SK-MEL-5 (cell line): ENCODE measurements at places on chromosomes 2 and 18.

GRCh38 chr2:95025406-95026319 is at the start of gene MAL:
MAL (plus strand) TSS chr2:95025708; CDS start chr2:95025793, 85 bp downstream.
- DNase-seq = no peak

GRCh38 chr2:85611705-85612587 is at the start of gene C2orf68:
C2orf68 (minus strand) TSS chr2:85612066; CDS start chr2:85611984, 82 bp downstream.
- peak; percentile 91 for DNase-seq

- DNase-seq = no peak
Observed at GRCh38 chr2:218709908-218710307, 727 bp upstream of the TTLL4 start.

DNA sequence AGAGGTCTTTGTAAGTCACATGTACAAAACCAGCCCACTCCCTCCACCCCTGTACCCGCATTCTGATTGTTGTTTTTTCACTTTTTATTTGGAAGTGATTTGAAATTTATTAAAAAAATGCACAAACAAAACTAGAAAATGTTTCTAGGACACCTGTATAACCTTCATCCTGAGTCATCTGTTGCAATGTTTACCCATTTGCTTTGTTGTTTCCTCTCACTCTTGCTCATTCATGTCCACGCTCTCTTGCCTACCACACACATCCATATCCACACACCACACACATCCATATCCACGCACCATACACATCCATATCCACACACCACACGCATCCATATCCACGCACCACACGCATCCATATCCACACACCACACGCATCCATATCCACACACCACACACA is 18.8 kb downstream of the ZNF407 start:
- DNase-seq = no peak

GRCh38 chr2:68556381-68556780 is 87.0 kb upstream of the PROKR1 start:
- no peak for DNase-seq

DNA sequence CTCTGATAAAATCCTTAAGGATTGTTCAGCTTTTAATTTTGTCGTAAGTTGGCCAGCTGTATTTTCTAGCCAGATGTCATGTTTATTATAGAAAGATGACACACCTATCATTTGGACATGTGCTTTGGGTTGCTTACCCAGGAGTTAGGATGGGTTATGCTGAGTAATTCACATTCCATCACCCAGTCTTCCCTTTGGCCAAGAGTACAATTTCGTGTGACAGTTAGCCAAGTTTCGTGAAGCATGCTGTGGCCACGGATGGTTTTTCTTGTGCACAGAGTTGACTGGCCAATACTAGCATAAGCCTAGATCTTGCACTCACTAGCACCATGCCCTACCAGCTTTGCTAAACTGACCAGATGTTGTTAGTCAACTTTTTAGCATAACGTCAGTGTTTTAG is 5.8 kb downstream of the MAPRE3 start:
- DNase-seq = no peak

DNA sequence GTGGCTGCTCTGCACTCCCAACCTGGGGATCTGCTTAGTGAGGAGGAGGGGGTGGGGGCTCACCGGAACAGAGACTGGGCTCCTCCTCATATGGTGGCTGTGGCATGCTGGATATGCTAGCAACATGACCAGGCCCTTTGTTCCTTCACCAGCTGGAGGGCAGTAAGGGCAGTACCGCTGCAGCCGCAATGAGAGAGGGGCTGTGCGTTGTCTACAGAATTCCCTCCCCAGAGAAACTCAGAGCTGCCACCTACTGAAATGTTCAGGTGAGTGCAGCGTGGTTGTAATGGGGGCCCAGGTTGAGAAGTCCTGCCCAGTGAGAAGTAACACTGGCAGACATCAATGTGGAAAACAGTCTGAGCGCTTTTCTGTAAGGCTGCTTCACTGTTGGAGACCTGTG is 1211.9 kb upstream of the NXPH2 start:
- DNase-seq = peak; percentile 40

DNA sequence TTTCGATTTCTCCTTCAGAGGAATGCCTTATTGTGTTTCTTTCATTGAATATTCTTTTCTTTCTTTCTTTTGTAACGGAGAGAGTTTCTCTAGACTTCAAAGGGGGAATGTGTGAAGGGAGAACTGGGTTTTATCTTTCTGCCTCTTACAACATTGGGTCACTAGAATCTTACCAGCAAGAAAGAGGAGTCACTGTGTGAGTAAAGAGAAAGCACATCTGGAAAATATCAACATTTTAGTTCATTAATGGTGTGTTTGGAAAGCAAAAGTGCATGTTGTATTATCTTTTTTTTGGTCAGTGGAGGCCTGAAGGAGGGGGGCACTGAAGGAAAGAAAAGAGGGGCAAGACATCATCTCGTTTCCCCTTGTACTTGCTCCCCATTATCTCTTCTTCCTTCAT is 86.6 kb upstream of the THOC1 start:
- DNase-seq = no peak

GRCh38 chr2:151040039-151040438 is 221.6 kb downstream of the RBM43 start:
- no peak for DNase-seq

GRCh38 chr2:102366406-102367112 is 11.0 kb downstream of the IL18R1 start:
- DNase-seq = no peak

DNA sequence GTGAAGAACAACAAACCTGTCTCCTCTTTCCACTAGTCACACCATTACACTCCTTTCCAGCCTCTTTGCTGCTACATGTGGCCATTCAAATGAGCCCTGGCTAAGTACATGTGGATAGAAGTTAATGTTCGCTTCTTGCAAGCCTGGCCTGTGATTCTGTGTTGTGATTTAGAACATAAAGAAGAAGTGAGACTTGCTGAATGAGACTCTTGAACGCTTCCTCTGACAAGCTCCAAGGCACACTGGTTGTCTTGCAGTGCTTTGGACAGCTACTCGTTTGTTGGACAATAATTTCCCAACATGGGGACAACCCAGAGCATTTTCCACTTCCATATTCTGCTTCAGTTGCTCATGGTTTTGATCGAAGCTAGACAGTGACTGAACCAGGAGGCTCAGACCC is 57.3 kb downstream of the CCDC74A start:
- DNase-seq = no peak
